ENCODE measurements at places on chromosomes 5 and 9.

- peak; percentile 31 for DNase-seq
Measured at GRCh38 chr5:130323804-130324454, 419.7 kb downstream of the CHSY3 start.

DNA sequence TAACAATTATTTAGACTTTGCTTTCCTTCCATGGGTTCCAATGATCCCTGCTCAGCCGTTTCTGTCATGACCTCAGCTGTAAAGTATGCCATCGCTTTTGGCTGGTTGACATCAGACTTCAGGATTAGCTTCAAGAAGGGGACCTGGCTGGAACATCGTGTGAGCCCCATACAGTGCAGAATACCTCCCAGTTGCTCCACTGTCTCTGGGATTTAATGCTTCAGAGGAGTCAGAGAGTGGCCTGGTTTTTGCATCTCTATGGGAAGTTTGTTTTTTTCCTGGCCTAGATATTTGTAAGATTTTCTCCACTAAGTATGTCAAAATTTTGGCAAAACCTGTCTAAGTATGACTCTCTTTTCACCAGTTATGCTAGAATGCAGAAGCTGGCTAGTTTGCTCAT is 216.9 kb downstream of the GABBR2 start:
- no peak for DNase-seq

DNA sequence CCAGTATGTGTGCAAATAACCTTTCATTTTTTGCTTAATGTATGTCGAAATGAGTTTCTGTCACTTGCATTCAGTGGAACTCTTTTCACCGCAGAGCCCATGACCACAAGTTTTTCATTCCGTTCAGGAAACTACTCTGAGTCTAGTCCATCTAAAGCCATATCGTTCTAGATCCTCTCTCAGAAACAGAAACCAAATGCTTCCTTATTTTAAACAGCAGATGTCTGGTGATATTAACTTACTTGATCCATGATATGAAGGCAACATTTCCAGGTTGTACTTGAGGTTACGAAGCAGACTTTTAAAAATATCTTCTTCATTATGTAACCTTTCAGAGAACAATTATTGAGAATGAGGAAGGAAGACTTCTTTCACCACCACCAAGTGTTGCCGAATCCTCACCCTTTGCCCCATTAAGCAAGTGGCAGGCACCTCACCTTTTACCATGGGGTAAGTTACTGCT is 72.4 kb upstream of the GNAQ start:
- no peak for DNase-seq

GRCh38 chr9:129586685-129587084 is 34.2 kb downstream of the C9orf50 start:
- DNase-seq: no peak

- no peak for DNase-seq
Measured at GRCh38 chr5:157378509-157378908, 81.5 kb upstream of the NIPAL4 start.

- DNase-seq: no peak
Measured at GRCh38 chr5:89351222-89351621, 468.2 kb upstream of the MEF2C start.

DNA sequence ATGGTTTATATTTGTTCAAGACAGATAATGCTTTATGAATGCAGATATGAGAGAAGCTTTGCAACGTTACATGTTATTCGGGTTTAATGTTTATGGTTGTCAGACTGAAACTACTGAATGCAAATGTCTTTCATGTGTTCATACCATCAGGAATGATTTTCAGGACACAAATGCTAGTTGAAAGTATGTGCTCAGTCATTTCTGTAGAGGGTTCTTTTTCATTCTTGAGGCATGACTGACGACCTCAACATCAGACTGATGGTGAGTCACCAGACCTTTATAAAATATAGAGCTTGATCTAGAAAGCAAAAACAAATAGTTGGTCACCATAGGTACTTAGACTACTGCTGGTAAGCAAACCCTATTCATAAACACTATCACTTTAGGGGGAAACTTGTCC is 287.3 kb upstream of the NUDT12 start:
- DNase-seq: peak; percentile 54

DNA sequence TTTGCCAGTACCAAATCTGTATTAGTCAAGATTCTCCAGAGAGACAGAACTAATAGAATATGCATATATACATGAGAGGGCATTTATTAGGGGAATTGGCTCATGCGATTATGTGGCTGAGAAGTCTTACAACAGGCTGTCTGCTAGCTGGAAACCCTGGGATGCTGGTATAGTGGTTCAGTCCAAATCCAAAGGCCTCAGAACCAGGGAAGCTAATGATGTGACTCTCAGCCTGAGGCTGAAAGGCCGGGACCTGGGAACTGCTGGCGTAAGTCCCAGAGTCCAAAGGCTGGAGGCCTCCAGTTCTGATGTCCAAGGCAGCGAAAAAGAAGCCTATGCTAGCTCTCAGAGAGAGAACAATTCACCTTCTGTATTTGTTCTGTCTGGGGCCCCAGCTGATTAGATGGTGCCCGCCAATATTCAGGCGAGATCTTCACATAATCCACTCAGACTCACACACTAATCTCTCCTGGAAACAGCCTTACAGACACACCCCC is 84.1 kb downstream of the KIAA1958 start:
- DNase-seq: no peak

DNA sequence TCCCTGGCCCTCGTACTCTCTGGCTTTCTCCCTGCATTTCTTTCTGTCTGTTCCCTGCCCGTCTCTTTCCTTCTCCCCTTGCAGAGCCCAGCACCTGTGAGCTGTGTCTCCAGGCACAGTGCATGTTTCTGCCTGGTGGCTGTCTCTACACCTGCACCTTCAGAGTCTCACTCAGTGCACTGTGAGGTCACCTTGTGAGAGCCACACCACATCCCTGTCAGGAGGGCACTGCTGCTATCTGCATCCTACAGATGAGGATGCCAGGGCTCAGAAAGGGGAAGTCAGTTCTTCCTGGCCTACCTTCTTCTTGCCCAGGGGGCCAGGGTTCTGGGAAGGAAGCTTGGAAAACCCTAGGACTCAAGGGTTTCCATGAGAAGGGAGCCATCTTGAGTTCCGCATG is 69.7 kb upstream of the NEURL1B start:
- DNase-seq: no peak

DNA sequence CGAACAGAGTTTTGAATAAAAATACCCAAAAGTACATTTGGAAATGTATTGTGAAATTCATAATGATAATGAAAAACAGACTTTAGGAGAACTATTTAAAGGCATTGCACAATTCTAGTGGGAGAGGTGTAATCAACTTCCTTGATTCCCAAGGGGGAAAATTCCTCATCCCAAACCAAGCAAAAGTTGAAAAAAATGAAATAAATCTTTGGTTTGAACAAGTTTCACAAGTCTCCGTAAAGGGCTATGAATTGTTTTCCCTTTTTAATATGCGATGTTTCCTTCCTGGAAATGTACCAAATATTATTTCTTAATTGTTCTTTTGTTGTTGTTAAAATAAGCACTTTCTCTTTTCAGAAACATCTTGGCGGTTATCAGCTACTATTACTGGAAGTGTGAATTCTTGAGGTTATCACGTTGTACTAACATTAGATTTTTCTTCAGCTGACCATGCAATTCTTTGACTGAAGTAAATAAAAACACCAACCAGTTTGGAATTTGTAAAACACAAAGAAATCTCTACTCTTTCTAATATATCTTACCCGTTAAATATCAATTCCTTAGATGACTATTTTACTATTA is 59.3 kb downstream of the SVEP1 start:
- DNase-seq: no peak

DNA sequence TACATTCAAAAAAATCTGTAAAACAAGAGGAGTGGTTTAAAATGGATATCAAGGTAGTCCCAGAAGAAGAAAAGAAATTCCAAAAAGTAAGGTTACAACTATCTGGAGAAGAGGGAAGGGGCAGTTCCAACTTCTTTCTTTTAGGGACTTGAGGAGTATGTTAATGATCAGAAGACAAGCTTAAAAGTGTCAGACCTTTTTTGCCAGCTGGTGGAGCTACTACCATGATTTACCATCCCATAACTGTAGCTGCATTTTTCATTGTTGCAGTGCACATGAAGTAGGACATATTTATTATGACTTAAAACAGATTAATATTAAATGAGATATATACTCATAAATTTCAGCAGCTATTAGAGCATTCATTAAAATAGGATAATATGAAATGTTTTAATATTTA is 158.5 kb upstream of the RGS7BP start:
- no peak for DNase-seq
